Activated T-cell treated with anti-CD3 and anti-CD28 coated beads, Interleukin-2, amount 50 U/mL, for 1 hour (primary cell): ENCODE measurements at places on chromosomes 11 and 22.

- no peak for DNase-seq
Observed at GRCh38 chr11:120746376-120746775, 234.8 kb downstream of the GRIK4 start.

DNA sequence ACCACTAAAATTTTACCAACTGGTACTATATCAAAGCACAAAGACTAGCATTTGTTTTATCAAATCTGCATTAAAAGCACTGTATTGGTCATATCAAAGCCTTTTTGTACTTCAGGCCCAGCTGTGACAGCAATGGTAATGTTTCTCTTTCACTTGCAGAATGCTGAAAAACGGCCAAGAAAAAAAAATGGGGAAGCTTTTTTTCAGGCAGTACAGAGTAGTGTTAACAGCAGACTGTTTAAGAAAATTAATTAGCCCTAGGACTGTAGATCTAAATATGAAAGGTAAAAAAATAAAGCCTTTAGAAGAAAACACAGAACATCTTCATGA lies 33.3 kb downstream of the DENND5A start:
- no peak for DNase-seq

DNA sequence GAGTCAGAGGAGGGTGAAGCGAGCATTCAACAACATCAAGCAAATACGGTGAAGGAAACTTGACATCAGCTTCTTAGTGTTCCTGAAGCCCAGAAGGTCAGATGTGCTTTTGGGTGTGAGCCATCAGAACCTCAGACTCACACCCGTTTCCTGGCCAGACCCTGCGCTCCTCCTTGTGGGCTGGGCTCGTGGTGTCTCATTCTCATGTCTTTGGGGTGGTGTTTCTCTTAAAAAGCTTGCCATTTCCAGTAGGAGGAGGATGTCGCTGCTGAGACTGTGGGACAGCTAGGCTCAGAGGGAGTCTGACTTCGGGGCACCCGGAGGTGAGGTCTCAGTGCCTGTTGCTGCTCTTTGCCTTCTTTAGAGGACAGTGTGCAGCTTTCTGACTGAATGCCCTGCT lies 24.2 kb downstream of the PPFIBP2 start:
- DNase-seq: no peak

- no peak for DNase-seq
Observed at GRCh38 chr11:10529279-10529678, 11.7 kb downstream of the RNF141 start.

DNA sequence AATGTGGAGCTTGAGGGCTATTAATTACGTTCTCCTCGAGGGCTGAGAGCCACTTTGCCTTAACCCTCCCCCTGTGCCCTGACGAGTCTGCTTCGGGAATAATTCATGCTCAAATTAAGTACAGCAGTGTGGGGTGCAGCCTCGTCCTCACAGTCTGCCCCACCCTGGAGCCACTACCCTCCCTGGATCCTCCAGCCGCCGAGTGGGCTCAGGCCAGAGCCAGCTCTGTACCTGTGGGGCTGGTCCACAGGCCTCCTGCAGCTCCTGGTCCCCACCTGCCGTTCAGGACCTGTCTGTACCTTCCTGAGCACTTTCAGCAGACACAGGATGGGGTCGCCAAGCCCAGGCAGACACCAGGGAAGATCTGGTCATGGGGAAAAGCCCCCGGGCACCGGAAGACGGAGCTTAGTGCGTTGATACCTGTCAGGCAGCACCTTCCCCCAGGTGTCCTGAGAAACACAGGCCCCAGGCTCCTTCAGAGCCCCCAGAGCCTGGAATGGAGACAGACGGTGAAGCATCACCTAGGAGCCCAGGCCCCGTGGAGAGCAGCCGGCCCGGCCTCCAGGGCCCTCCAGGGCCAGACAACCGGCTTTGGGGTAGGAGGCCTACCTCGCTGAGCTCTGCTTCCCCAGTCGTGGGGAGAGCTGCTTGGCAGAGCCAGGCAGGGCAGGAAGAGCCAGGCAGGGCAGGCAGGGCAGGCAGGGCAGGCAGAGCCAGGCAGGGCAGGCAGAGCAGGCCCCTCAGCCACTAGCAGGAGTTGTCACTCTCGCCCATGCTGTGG lies 9.7 kb downstream of the TSPAN32 start:
- no peak for DNase-seq
